LHCN-M2 (cell line): ENCODE measurements at places on chromosomes 16 and 17. TPM values are rescaled to one million over a fixed set of nuclear protein-coding genes. Genes with fewer than 3 reads are reported as not detected.

OR2C1 gene
- total RNA-seq = 0.17 TPM in 1 of 2 replicates, not detected in the other

ZNF469 gene
- total RNA-seq = 0.38 and 0.46 TPM in 2 replicates

KRTAP2-2 gene
- total RNA-seq = not detected in 2 replicates

KRT20 gene
- not detected in 2 replicates for total RNA-seq

MKS1 gene
- total RNA-seq = 13.8 and 15.5 TPM in 2 replicates

MED13 gene
- 19.9 and 30.0 TPM in 2 replicates for total RNA-seq

CSH1 gene
- not detected in 2 replicates for total RNA-seq

CD68 gene
- 48.2 and 56.4 TPM in 2 replicates for total RNA-seq

SLC12A3 gene
- 0.11 TPM in 1 of 2 replicates, not detected in the other for total RNA-seq

DNA sequence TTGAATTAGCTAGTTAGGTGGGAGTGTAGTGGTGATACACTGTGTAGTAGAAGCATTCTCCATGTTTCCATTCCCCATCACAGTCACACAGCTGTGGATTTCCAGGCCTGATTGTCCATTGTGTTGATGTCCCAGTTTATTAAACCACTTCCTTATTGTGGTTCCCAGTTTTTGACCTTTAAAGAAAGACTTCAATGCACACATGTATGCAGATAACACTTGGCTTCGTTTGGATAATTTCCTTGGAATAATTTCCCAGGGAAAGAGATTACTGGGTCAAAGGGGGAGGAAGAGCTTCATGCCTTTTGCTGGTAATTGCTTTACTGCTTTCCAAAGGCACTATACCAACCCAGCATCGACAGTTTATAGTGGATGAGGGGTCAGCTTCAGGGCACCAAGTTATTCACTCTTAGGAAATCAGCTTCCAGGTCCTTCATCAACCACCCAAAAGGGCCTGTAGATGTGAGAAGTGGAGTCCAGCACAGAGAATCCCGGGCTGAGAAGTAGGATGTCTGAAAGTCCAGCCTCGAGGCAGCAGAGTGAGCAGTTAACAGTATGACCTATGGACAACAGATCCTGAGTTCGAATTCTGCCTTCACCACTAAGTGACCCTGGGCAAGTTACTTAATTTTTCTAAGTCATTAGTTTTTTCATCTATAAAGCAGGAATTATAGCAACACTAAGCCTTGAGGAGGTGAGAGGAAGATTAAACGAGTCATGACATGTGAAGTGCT is 31.3 kb upstream of the TNS4 start:
- no peak for DNase-seq

GRCh38 chr16:67652578-67653127 is 7.4 kb downstream of the ACD start:
- no peak for DNase-seq

DNA sequence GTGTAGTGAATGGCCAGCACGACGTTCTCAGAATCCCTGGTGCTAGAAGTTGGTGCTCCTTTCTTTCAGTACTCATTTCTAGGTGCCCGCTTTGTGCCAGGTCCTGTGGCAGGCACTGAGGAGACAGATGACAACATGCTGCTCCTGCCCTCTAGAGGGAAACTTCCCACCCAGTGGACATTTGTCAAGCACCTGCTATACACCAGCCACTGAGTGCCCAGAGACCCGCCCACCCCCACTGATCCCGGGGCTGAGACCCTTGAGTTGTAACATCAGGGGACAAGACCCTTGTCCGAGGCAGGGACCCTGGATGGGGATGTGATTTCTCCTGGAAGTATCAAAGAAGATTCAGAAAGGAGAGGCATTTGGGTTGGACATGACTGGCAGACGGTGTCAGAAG is 25.1 kb downstream of the UNC13D start:
- DNase-seq = no peak

- DNase-seq = no peak
Observed at GRCh38 chr16:17511340-17511739, 40.6 kb upstream of the XYLT1 start.

DNA sequence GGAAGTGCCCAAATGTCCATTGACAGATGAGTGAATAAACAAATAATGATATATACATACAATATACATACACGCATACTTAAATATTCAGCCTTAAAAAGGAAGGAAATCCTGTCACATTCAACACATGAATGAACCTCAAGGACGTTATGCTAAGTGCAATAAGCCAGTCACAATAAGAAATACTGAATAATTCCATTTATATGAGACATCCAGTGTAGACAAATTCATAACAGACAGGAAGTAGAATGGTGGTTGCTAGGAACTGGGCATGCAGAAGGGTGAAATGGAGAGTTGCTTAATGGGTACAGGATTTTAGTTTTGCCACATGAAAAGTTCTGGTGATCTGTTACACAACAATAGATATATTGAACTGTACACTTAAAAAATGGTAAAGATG is 8.8 kb upstream of the ITGB4 start:
- DNase-seq = no peak

DNA sequence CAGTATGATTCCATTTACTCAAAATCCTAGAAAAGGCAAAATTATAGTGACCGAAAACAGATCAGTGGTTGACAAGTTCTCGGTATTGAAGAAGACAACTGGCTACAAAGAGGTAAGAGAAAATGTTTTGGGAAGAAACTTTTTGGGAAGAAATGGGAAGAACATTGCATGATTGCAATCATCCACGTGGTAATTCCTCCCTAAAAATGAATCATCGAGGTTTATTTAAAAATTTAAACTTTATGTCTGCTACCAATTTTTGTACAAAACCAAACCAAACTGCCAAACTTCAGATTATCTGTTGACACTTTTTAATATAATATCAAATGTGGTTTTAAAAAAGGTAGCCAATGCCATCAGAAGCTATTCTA is 8.1 kb downstream of the SMURF2 start:
- DNase-seq = no peak

DNA sequence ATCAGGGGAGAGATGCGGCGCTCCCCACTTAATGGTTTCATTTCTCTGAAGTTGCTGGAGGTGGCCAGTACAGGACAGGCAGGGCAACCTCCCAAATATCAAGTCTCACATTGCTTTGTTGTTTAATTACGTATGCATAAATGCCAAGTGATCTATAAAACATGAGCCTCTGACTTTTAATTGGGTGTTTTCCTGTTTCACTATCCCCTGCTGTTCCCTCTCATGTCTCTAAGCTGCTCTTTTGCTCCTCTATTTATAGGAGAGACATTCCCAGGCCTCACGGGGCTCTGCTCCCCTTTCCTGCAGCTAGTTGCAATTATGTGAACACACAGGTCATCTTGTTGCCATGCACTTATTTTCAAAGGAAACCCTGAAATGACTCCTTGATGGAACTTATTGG is 1173.5 kb upstream of the GOT2 start:
- no peak for DNase-seq

- DNase-seq = no peak
Observed at GRCh38 chr17:73539166-73539565, 105.1 kb downstream of the SDK2 start.

DNA sequence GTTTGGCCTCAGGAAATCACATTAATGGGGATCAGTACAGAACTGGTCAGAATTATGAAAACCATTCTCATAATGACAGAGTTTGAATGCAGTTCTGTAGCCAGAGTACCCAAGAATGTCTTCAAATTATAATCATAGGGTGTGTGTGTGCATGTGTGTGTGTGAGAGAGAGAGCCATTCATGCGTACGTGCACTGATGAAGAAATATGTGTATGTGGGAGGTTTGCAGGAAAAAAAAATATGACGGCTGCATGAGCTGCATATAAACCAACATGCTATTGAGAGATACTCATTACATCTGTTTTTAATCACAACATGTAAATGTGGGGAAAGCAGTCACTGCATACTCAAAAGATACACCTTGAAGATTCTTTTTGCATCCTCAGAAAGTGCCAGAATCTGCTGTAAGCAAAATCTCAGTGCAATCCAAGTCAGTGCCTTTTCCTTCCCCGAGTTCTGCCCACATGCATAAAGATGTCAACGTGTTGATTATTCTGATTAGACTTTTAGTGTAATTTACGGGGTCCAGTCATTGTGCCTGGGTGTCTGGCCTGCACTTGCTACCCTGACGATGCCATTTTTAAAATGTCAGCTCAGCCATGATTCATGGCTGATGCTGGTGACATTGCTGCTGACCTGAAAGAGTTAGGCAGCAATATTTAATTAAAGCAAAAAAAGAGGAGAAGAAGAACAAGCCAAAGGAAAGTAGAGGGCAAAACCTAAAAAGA is 378.7 kb upstream of the ZFHX3 start:
- no peak for DNase-seq

- no peak for DNase-seq
Observed at GRCh38 chr17:41340494-41340893, 10.1 kb downstream of the KRT33A start.

- no peak for DNase-seq
Observed at GRCh38 chr16:64084706-64085105, 1037.2 kb downstream of the CDH11 start.

- DNase-seq = no peak
Observed at GRCh38 chr17:41625602-41626001, 1.2 kb upstream of the KRT17 start.

DNA sequence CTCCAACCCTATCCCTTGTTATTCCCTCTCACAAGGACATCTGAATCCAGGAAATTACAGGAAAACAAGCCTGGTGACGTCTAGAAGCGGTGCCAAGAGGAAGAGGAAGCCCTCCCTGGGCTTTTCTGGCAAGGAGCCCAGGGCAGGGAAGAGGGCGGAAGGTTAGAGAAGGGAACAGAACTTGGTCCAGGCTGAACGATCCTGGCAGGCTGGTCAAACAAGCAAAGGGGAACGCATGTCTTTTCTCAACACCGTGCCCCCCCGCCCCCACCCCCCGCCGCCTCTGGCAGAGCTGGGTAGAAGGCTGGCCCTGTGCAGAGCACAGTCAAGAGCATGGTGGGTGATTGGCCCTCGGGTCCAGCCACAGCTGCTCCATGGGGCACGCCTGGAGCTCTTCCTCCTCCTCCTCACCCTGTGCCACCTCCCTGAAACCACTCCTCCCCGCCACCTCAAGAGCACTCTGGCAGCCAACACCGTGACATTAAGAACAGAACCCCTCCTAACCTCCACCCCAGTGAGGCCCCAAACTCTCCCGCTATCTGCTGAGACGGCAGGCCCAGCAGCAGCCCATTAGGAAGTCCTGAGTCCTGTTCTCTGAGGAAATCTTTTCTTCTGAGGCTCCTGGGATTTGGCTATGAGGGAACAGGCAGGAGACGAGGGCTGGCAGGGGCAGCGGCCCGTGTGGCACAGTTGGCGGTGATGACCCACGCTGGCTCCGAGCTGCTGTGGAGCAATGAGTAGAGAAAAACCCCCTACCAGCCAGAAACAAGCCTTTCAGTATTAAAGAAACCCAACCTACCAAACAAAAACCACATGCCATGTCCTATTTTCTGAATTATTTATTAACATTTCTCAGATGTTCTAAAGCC is 7.3 kb downstream of the C16orf86 start:
- no peak for DNase-seq

GRCh38 chr17:45342871-45343526 is 26.2 kb upstream of the MAP3K14 start:
- DNase-seq = no peak

- DNase-seq = peak; percentile 13
Observed at GRCh38 chr16:66751053-66751302, 431 bp downstream of the DYNC1LI2 start.

- DNase-seq = peak; percentile 66
Observed at GRCh38 chr16:2698965-2699750, 16.8 kb downstream of the KCTD5 start.

- no peak for DNase-seq
Observed at GRCh38 chr16:3755249-3755648, 37.9 kb upstream of the TRAP1 start.

DNA sequence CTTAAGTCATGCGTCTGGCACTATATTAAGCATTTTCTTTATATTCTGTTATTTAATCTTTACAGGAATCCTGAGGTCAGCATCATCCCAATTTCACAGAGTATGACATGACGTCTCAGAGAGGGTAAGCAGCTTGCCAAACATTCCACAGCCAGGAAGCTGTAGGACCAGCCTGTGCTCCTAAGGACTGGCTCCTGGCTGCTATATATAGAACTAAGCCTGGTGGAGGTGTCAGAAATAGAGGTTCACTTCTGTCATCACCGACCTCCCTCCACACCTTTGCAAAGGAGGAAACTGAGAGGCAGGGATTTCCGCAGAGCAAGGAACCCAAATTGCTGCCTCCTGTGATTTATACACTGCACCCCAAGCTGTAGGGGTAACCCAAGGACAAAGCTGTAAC is 37.9 kb upstream of the NDRG4 start:
- no peak for DNase-seq

DNA sequence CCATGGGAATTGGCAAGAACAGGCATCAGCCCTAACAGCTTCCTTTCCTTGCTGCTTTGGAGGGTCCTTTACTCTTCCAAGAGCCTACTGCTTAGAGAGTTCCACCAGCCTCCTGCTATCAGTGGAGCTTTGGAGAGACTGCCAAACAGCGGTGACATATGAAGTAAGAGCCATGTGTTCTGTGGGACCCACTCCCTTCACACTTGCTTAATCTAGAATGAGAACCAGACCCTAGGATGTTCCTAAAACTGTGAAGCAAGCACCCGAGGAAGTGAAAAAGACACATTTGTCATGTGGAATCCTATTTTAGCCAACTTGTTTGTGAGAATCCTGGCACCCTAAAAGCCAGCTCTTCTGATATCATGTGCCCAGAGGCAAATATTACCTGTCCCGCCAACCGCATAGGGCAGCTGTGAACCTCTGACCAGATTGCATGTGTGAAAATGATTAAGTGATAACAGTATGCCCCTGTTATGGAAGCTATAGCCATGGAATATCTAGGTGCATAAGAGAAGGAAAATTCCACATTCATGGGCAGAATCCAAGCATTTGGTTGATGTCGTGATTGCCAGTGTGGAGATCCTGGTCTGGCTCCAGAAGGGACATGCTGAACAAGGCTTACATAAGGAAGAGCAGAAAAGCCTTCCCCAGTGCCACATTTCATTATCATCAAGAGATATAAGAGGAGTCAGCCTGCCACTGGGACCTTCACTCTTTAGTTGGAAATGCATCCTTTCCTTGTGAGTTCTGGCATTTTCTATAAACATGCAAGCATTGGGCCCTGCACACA is 18.7 kb downstream of the RCVRN start:
- no peak for DNase-seq

DNA sequence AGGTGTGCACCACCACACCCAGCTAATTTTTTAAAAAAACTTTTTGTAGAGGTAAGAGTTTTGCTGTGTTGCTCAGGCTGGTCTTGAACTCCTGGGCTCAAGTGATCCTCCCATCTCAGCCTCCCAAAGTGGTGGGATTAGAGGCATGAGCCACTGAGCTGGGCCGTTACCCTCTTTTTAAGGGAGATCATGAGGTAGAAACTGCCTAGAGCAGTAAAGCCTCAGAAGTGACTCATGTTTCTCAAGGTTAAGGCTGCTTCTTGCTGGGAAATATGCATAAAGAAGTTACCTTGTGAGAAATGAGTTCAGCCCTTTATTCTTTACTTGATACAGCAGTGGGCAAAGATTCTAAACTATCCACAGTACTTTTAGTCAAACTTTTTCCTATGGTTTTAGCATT is 38.2 kb downstream of the GRB2 start:
- no peak for DNase-seq

DNA sequence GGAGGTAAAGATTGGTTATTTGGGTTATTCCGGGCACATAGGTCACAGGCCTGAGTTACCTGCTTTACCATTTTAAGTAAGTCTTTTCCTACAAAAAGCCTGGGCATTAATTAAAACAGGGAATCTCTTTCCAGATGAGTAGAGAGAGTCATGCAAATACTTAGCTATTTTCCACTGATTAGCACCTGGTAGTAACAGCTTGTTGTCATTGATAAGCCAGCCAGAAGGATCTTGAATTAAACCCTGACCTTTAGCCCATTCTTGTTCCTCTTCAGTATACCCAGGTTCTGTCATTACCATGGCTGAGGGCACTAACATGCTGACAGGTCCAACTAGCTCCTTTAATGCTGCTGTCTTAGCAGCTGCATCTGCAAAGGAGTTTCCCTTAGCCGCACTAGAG is 44.4 kb upstream of the ARL4D start:
- no peak for DNase-seq
